GM03348 (cell line): ENCODE measurements at places on chromosomes 7 and 10.

DNA sequence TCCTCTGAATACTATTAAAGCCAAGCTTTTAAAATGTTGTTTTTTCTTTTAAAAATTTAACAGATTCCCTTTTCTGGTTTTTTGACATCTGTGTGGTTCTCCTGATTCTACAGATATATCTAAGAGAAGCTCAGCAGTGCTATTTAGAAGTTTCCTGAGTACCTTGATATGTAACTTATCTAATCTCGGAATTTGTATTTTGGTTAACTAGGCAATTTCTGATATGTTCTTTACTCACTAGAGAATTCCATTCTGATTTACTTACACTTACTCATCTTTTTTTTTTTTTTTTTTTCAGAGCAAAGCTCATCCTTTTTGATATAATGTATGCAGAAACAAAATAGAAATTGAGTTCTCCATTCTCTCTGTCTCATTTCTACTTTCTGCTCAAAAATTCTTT lies 63.8 kb downstream of the PALS2 start:
- DNase-seq, result no peak

- peak; percentile 24 for DNase-seq
Measured at GRCh38 chr10:20598590-20598989, 298.5 kb downstream of the NEBL start.

DNA sequence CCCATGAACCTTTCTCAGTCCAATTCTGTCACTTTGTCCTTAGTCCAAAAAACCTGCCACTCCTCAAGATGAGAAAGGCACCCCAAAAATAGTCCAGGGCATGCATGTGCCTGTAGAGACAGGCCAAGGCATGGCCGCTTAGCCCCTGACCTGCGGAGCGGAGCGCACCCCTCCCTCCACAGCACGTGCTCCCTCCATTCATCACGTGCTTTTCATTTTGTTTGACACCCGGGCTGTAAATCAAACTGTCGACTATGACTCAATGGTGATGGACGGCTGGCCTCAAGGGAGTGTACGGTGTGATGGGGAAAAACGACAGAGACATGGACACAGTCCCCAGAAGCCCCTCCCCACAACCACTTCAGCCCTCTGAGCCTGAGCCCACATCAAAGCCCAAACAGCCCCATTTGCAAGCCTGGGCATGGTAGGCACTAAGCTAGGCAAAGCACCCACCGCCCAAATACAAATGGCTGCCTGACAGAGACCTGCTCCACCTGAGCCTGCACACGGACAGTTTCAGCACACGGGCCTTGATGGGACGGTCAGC lies 90.6 kb downstream of the ZRANB1 start:
- no peak for DNase-seq

DNA sequence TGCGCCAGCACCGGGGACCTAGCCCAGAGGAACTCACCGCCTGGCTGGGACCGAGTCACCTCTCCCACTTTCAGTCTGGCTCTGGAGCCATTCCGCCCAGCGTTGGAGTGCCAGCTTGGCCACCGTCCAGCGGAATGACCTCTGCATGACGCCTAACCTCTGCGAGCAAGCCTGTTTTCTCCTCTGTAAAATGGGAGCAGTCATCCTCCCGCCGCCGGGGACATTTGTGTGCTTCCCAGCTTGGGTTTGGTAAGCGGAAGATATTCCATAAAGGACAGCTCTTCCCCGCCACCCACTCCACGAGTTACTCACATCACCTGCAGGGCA lies 1.3 kb upstream of the ZCCHC24 start:
- DNase-seq, result no peak

DNA sequence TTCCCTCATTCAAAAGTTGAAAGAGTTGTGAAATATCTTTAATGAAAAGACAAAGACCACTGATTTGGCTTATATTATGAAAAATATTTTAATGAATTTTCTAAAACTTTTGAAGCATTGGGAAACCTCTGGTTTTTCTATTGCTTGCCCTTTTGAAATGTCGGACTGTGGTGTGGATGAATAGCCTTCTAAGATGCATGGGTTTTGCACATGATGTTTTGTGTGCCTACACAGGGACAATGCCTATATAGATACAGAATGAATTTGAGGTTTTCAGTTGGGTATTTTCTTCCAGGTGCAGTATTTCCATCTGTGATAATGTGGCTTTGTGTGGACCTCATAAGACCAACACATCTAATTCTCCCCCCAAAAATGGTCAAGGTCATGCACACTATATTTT lies 1437.9 kb downstream of the REEP3 start:
- DNase-seq, result no peak

DNA sequence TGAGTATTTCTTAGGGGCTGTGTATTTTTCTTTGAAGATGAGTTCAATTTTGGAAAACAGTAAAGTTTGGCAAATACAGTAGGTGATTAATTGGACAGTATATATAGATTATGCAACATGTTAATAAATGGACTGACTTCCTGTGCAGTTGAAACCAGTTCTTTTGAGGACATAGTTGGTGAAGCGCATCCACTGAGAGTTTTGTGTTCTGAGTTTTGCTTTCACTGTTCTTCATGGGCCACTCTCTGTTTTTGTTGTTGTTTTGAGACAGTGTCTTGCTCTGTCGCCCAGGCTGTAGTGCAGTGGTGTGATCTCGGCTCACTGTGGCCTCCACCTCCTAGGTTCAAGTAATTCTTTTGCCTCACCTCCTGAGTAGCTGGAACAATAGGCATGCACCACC lies 109.0 kb downstream of the SDHAF3 start:
- no peak for DNase-seq

- no peak for DNase-seq
Measured at GRCh38 chr10:1074748-1075308, 18.6 kb downstream of the WDR37 start.

- no peak for DNase-seq
Measured at GRCh38 chr7:116669769-116670168, 2.2 kb upstream of the MET start.

GRCh38 chr7:77216181-77216845 lies 16.7 kb upstream of the FGL2 start:
- DNase-seq, result no peak

DNA sequence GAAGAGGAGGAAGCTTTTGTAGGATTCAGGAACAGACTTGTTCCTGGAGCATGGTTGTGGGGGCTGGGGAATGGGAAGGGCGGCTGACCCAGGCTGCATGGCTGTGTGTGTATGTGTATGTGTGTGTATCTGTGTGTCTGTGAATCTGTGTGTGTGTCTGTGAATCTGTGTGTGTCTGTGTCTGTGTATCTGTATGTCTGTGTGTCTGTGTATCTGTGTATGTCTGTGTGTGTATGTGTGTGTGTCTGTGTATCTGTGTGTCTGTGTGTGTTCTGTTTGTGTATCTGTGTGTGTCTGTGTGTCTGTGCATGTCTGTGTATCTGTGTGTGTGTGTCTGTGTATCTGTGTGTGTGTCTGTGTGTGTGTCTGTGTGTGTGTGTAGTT lies 6.6 kb upstream of the STX1A start:
- no peak for DNase-seq

DNA sequence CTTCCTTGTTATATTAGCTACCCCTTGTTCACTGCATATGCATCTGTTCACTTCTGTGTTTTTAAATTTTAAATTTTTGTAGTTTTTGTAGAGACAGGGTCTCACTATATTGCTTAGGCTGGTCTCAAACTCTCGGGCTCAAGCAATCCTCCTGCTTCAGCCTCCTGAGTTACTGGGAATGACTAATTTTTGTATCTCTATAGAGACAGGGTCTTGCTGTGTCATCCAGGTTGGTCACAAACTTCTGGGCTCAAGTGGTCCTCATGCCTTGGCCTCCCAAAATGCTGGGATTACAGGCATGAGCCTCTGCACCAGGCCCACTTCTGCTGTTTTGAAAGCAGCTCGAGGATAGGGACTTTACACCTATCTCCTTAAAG lies 64.6 kb downstream of the PRTFDC1 start:
- DNase-seq, result no peak

DNA sequence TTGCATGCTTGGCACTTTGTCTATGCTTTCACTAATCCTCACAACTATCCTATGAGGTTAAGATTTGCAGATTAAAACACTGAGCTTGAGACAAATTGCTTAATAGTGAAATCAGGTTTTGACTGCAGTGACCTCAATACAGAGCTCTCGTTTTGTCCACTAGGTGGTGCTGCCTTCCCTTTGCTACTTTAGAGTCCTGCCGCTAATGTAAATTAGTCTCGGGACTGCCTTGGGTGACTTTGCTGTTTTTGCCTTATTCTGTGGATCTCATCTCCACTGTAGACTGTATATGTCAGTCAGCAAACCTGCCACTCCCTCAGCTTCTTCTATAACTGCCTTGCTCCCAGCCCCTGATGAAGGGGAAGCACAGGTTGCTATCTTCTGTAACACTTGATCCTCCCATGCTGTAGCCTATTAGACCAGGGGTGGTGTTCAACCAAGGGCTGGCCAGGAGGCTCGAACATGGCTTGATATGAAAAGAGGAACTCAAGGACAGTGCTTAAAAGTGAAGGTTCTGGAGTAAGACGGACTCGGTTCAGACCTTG lies 26.0 kb downstream of the ASB4 start:
- DNase-seq, result peak; percentile 66

- peak; percentile 24 for DNase-seq
Measured at GRCh38 chr10:60536529-60537114, 146.9 kb upstream of the ANK3 start.

DNA sequence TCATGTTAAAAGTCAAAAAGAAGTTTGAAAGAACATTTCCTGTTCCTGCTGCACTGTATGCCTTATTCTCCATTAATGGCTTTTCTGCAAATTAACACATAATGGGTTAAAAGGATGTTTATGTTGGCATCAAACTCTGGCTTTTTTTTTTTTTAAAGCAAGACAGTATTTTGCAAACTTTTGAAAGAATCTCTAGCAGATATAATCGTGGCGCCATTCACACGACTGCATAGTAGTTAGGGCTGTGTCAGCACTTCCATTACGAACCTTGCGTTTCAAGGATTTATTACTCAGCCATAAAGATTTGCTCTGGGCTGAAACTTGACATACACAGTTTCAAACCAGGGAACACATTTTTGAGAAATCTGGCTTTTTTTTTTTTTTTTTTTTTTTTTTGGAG lies 207.8 kb downstream of the DYNC1I1 start:
- DNase-seq, result no peak

DNA sequence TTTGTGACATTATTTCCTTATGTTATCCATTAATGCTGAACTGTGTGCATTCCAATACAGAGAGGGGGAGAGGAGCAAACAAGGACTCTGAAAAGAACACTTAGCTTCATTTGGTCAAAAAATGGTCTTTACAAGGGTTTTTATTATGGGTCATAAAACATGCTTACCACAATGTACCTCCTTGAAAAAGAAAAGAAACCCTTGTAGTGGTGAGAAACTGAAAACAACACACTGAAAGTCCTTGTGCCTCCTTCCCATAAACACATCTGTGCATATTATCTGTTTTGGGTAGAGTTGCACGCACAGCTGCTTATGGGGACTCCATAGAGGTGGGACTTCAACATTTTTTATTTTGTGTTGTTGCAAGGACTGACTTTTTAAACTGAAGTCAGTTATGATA lies 98.7 kb downstream of the CDK6 start:
- DNase-seq, result no peak

DNA sequence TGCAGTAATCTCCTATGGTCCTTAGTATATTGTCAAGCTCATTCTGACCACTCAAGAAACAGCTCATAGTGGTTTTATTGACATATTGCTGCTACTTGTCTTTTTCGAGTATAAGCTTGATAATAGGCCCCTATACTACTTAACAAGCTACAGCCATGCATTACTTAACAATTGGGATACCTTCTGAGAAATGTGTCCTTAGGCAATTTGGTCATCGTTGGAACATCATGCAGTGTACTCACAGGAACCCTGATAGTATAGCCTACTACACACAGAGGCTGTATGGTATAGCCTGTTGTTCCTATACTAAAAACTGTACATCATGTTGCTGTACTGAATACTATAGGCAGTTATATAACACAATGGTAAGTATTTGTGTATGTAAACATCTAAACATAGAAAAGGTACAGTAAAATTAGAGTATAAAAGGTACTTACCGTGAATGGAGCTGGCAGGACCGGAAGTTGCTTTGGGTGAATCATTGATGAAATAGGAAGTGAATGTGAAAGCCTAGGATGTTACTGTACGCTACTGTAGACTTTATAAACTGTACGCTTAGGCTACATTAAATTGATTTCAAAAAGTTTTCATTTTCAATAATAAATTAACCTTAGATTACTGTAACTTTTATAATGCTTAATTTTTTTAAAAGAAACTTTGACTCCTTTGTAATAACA lies 160.9 kb downstream of the LRRC4 start:
- no peak for DNase-seq

- no peak for DNase-seq
Measured at GRCh38 chr10:35668865-35669650, 27.0 kb upstream of the FZD8 start.

DNA sequence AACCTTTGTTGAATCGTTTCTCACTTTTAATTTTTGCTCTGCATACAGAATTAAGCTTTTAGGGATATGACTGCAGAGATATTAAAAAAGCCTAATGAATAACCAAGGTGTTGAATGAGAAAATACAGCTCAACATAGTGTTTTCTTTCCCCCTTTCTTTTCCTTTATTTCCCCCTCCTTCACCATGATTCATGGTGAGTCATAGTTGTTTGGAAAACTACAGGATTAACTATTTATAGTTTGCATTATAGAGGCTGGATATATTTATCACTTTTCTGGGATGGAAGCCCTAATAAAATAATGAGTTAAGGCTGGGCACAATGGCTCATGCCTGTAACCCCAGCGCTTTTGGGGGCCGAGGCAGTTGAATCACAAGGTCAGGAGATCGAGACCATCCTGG lies 115.0 kb downstream of the DNAJB9 start:
- DNase-seq, result no peak

DNA sequence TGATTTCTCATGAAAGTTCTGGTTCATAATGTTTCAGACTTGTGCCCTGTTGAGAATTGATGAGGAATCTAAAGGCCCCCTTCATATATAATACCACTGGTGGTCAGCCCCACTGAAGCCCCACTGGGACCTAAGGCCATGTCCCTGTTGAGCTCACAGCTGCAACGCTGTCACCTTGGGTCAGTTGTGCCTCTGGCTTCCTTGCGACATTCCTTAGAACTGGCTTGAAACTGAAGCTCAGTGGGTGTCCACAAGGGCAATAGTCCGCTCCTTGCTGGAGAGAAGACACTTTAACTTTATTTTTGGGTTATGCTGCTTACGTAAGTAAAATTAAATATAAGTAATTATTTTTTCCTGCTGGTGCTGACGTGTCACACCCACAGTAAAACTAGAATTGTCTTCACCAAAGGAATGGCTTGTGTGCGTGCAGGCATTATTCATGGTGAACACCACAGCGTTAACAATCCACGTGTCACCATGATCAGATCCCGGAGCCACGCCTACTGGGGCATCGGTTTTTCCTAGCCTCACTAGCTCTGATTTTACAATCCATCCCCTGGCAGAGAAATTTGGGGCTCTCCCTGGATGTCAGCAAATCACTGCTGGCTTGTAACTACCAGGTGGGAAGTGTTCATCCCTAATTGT lies 66.5 kb downstream of the BICC1 start:
- DNase-seq, result no peak

GRCh38 chr7:124989911-124990310 lies 60.3 kb upstream of the POT1 start:
- no peak for DNase-seq
